ENCODE measurements at places on chromosomes 11 and 22.

DNA sequence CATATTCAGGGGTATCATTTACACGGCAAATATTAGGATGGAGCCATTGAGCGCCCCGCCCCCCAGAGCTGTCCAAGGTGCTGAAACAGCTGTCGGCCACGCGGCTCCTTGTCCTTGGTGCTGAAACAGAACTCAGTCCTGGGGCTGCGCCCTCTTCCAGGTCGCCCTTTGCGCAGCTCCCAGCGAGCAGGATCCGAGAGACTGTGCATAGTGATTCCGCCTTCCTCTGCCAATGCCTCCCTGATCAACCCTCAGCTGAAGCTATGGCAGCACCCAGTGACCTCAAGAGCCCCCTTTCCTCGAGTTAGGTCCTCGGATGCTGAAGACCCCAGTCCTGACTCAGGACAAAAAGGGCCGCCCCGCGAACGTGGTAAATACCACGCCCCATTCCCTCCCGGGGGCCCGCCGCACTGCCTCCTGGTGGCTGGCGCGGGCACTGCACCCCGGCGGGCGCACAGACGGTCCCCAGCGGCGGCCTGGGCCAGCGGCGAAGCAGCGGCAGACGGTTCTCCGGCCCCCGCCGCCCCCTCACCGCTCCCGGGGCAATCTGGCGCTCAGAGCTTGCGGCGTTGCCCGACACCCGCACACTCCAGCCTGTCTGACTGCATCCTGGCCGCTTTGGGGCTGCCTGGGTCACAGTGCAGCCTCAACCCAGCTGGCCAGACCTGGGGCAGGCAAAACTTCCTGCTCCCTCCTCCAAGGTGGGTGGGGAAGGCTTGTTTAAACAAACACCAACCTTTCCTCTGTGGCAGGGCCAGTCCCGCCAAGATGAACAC lies 13.4 kb downstream of the SYT7 start:
- no peak for DNase-seq

GRCh38 chr11:108886660-108887009 lies 221.8 kb downstream of the DDX10 start:
- no peak for DNase-seq

GRCh38 chr11:47270331-47271271 lies 668 bp downstream of the MADD start:
- peak; percentile 23 for DNase-seq

DNA sequence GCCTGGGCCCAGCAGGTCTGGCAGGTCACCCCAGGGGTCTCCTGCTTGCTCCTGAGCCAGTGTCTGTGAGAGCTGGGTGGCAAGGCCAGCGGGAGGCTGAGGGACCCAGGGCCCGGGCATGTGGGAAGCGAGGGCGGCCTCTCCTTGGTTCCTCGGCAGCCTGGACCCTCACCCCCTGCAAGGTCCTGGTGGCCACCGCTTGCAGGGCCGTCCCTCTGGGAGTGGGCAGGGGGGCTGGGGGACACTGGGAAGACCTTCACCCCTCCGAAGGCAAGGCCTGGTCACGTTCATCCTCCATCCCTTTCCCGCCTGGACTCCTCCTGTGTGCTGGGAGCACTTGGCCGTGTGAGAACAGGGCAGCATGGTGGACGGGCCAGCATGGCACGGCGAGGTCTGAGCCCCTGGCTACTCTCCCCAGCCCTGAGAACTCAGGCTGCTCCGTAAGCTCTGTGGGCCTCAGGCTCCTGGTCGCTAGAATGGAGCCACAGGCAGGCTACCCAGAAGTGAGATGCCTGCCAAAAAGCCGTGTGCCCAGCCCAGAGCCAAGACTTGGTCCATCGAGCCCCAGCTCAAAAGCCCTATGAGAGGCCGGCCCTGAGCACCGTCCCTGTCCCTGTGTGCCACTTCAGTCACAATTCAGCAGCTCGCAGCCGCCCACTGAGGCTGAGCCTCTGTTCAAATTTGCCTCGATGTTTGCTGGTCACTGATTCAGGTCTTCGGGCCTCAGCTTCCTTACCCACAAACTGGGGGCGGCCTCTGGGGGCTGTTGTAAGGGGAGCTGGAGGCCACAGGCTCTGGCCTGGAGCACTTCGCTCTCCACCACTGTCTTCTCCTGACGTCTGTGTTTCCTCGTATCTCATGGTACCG lies 45.0 kb downstream of the IGLL1 start:
- DNase-seq = no peak

DNA sequence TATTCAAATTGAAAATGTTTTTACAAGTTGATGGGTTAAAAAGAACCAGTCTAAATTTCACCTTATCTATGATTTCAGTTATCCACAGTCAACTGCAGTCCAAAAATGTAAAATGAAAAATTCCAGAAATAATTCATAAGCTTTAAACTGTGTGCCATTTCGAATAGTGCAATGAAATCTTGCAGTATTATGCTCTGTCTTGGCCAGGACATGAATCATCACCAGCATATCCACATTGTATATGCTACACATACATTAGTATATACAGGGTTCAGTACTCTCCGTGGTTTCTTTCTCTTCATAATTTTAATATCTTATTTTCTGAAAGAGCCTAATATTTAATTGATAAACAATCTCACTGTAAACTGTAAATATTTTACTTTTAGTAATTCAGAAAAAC lies 45.9 kb downstream of the ARHGAP32 start:
- no peak for DNase-seq

DNA sequence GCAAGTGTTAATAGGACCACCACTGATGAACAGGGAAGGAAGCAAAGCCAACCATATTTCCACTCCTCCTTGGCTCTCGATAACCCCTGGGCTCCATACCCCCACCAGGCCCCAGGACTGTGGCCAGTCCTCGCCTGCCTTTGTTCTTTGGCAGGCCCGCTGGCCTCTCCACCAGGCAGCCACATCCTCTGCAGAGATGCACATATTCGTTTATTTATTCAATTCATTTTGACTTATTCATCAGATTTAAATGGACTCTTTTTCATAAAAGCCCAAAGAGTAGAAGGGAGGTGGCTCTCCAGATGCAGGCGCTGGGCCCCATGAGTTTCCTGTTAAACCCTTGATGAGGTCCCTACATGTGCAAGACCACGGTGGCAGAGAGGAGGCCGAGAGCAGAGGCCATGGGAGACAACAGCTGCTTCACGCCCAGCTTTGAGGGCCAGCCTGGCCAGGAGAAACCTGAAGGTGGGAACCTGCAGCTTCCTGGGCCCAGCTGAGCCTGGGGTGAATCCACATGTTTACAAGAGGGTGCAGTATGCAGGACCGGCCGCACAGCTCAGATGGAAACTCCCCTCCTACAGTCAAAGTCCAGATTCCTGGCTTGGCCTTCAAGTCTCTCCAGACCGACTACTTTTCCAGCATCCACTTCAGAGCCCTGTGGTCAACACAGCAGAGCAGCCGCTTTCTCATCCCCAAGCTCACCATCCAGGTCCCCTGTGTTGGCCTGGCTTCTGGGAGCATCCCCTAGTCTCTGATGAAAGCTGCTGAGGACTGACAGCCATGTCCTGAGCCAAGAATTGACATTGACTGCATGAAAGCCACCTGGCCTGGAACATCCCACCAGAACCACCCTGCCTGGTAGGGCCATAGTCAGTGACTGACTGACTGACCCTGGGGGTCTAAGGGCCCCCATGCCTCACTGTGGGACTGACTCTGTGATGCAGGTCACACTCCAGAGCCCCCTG lies 39.7 kb upstream of the CCND1 start:
- no peak for DNase-seq

- no peak for DNase-seq
These were observed 517.9 kb downstream of the TBC1D22A start for GRCh38 chr22:47280301-47280700.

DNA sequence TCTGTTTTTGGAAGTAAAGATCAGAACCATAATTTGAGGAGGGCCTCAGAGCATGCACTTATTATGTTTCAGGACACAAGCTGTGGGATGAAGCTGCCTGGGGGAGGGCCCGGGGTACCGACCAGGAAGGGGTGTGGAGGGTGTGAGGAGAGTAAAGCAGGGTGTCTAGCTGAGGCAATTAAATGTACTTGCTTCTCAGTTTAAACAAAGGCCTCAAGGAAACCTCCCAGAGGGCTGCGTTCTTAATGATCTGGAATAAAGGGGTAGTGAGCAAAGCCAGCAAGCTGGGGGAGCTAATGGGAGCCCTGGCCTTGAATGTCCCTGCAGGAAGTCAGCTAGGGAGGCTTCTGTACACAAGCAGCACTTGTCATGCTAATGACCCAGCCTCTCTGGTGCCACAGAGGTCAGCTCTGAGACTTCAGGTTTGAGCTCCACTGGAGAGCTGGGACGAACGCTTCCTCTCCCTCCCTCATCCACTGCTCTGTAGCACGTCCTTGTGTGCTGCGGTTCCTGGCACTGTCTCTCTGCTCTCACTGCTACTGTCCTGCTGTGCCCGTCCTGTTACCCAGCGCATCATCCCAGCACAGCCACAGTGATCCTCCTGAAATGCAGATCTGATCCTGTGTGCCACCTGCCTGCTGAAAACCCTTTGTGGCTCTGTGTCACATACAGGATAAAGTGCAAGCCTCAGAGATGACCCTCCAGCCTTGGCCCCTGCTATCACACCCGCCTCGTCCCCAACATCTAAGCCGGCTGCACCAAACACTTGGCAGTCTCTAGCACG lies 159.7 kb downstream of the DBX1 start:
- peak; percentile 46 for DNase-seq

DNA sequence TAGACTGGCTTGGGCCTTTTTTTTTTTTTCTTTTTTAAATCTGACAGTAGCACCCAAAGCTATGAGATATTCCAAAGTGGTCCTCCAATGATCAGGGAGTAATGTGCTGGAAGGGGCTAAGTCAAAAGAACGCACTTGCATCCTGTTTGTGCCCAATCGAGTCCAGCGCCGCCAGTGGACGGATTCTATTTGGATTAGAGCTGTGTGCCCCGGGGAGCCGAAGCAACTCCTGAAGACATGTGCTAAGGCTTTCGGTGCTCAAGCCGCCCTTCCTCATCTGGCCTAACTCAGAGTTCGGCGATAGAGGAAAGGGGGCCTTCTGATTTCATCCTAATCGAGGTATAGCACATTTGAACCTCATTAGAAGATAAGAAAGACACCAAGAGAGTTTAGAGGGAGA lies 147.8 kb upstream of the NECTIN1 start:
- DNase-seq = no peak

- DNase-seq = no peak
These were observed 87.3 kb downstream of the NAT10 start for GRCh38 chr11:34192481-34193401.

- DNase-seq = no peak
These were observed 63.8 kb downstream of the RBX1 start for GRCh38 chr22:41015003-41015402.

DNA sequence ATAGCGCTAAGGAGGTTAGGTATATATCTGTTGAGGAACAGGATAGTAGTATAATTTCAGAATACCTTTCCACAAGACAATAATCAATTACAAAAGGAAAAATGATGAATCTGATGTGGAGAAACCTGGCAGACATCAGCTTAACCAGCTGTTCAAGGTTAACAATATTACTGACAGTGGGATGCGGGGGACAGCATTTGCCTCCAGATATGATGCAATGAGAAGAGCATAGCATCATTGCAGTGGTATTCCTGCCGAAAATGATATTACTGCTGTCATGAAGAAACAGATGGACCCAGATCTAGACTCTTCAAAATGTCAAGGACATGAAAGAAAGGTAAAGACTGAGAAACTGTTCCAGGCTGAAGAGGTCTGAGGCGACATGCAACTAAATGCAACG lies 49.7 kb downstream of the RBFOX2 start:
- DNase-seq = no peak

DNA sequence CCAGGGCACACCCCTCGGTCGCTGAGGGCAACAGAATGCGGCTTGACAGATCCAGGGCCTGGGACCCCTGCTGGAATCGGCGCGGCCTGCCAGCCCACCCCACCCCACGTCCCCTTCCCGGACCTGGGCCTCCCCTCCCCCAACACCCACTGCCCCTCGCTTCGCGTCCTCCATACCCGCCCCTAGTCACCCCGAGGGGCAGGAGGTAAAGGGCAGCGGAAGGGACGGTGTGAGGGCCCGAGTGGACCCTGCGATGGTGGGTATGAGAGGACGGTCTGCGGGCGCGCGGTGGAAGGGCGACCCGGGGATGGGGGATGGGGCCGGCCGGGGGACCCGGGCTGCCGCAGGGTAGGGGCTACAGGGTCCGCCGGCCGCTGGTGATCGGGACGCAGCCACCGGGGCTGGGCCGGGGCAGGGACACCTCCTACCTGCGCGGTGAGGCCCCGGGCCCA lies 311 bp downstream of the APBB1 start:
- no peak for DNase-seq

GRCh38 chr22:42091455-42091782 lies 847 bp upstream of the NDUFA6 start:
- peak; percentile 0 for DNase-seq

DNA sequence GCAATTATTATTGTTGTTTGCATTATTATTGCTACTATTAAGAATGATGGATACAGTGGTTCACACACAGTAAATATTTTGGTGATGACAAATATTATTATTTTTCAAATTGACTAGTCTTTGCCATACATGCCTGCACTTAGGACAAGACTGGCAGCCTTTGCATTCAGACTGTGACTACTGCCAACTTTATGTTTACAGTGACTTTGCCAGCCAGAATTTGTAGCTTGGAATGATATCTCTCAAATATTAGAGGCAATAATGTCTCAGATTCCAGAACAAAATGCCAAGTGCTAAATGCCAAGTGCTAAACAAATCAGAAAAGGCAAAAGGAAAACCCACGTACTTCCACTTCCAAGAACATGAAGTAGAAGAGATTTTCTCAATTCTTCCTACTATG lies 823.1 kb downstream of the DLG2 start:
- no peak for DNase-seq

- no peak for DNase-seq
These were observed 409.5 kb downstream of the MIAT start for GRCh38 chr22:27066856-27067255.

DNA sequence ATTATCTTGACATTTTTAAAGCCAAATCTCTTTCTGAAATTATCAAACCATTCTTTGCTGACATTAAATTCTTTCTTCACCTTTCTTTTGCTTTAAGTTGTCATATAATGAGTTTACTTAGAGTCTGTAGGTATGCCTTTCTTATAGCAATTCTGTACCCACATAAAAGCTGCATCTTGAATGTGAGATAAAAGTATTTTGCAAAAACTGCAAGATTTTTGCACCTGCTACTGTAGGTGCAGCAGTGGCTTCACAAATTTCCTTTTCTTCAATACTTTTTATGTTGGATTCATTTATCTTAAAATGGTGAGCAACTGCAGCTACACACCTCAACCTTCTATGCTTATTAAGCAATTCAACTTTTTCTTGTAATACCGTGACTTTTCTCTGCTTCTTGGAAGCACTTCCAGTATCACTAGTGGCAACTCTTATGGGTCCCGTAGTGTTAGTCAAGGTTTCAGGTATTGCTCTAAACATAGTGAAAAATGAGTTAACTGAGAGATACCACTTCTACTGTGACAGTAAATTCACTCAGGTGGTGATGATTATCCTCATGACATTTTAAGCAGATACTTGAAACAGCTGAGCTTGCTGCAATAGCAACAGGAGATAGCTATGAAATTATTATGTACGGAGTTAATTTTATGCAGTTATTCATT lies 18.8 kb downstream of the ZFP91 start:
- no peak for DNase-seq

Measured in SHP77 treated with DMSO at 0.1 percent for 48 hours (cell line).